Left ventricle myocardium superior (tissue), 1 donor: ENCODE measurements at places on chromosomes 3 and 15.

DNA sequence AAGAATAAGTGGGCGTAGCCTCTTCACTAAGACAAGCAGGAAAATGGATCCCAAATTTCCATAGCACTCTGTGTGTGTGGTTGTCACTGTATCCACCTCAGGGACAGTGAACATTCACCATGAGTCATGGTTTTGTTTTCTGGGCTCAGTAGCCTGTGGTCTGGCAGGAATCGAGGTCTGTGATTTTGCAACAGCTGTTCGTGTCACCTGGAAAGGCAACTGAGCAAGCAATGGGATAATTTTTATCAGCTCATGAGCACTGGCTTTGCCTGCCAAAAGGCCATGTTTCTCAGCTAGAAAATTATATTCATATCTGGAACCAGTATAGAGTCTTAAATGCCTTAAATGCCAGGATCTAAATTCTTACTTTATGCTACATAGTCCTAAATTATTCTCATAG is 60.9 kb downstream of the STRIT1 start:
- DNase-seq = peak; percentile 66

DNA sequence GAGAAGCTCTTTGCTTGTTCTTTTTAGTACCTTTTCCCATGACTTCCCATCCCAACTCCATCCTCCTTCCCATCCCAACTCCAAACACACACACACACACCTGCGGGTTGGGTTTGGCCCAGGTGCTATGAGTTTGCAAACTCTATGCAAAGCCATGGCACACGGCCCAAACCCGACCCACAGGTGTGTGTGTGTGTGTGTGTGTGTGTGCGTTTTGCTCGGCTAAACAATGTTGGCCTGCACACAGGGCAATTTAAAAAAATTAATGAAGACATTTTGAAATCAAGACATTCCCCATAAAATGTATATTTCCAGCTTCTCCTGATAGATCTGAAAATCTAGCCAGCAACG is 103.7 kb upstream of the TLE3 start:
- DNase-seq = no peak

DNA sequence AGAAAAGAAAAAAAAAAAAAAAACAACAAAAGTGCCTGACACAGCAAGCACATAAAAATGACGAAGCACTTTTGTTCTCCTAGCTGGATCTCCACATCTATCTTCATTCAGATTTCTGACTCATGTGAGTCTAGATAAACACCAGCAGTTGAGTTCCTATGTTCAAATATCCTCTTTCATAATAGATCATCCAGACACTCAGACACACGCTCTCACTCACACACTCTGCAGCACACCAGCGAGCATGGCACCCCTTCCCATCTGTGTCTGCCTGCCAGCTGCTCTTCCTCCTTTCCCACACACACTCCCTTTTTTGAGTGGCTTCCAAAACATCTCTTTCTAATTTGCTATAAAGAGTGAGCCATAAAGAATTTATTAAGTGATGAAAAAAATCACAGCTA is 19.8 kb upstream of the CELF6 start:
- no peak for DNase-seq

DNA sequence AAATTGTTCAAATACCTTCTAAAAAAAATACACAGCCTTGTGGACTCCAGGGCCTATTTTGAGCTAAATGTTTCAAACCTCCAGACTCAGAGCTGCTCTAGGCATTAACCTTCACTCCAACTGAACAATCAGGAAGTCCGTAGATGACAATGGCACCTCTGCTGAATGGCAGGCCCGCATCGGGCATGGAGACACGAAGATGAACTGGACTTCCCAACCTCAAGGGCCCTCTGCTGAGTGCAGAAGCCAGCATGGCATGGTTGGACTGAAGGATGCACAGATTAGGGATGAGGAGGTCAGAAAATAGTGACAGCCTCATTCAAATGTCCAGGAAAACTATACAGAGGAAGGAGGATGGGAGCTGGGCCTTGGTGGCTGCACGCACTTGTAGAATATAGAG is 2.2 kb downstream of the FAM174B start:
- no peak for DNase-seq
